ENCODE measurements at places on chromosomes 5 and 9.
A peak's percentile ranks its signal among the peaks of the same experiment; 100 is the strongest.

DNA sequence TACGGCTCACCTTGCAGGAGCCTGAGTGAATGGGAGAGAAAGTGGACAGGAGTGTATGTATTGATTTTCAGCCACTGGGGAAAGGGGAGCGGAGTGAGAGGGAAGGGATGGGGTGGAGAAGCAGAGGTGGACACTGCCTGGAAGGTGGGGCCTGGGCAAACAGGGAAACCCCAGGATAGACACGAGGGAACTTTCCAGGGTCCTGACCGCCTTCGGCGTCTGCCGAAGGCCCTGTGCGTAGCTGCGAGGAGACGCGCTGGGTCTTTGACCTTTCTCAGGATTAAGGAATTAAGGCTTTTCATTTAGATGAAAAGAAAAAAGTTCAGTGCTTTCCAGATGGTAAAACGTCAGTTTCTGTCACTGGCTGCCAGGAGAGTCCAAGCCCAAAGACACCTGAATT is 134.6 kb upstream of the RAPGEF1 start:
- no peak for DNase-seq

DNA sequence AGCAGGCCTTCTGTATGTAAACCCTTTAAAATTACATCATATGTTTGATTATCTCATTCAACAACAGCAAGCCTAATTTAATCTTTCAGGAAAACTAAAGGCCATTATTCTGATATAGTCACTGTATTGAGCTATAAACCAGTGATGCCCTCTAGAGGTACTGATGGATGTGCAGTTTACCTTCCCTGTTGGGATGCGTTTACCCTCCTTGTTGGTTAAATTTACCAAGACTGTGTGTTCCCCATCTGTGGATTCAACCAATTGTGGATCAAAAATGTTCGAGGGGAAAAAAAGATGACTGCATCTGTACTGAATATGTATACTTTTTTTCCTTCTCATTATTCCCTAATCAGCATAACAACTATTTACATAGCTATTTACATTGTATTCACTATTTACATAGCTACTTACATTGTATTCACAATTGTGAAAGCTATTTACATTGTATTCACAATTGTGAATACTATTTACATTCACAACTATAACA is 3.7 kb upstream of the BAAT start:
- DNase-seq, result peak; percentile 45

- DNase-seq, result no peak
Measured at GRCh38 chr5:27191786-27192510, 153.6 kb upstream of the CDH9 start.

- DNase-seq, result no peak
Measured at GRCh38 chr5:102701748-102702147, 53.4 kb upstream of the PAM start.

DNA sequence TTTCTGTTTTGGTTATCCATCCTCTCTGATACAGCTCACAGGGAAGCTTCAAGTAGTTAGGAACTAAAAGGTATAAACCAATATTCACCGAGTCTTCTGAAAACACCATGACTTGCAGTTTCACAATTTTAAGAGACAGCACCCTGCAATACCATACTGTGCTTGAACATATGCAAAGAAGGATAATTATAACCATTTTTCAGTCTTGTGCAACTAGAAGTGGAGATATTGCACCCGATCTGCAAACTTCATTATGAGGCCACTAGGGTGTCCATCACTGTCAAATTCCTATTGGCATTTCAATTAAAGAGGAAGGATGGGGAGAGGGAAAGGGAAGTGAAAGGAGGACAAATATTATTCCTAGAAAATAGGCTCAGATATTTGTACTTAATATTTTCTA is 32.4 kb upstream of the CEP120 start:
- DNase-seq, result no peak

DNA sequence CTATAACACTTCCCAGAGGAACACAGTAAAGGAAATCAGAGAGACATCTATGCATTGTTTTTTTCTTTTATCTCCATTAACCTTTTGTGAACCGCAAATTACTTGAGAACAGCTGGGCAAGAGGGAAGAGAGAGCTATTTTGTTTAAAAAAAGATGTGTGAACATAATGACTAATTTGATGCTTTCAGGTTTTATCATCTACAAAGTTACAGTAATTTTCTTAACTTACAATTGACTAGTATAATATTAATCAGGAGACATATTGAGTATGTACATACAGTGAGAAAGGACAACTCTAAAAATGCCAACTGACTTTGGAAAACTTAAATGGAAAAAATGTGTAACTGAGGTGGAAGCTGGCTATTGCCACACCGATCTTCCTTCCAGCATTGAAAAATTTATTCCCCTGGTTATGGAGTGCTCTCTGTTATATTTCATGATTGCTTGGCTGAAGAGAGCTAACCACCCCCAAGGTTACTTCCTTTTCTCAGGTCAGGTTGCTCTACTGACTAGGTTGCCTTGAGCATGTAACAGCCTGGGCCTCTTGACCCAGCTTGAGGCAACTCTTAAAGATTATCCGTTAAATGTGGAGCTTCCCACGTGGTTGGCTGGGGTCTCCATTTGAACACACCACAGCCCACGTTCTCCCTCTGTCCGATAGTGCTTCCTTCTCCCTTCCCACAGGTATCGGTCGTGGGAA is 62.6 kb upstream of the C6 start:
- DNase-seq, result no peak

DNA sequence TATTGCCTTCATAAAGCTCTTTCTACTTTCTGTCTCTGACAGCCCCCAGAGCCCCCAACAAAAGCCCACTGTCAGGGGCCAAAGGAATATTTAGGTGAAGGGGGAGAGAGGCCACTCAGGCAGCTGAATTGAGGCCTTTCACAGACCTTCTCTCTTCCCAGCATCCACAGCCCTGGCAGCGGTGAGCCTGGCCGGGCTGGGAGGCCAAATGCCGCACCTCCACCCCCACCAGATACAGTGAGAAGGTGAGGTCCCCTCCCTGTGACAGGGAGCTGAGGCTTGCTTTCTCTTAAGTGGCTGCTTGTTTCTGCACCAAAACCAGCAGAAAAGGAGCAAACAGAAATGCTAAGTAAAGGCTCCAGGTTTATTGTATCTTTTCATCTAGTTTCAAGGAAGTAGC is 168.1 kb downstream of the ROR2 start:
- DNase-seq, result no peak

GRCh38 chr5:52134013-52134650 is 653.6 kb upstream of the ITGA1 start:
- DNase-seq, result peak; percentile 17

DNA sequence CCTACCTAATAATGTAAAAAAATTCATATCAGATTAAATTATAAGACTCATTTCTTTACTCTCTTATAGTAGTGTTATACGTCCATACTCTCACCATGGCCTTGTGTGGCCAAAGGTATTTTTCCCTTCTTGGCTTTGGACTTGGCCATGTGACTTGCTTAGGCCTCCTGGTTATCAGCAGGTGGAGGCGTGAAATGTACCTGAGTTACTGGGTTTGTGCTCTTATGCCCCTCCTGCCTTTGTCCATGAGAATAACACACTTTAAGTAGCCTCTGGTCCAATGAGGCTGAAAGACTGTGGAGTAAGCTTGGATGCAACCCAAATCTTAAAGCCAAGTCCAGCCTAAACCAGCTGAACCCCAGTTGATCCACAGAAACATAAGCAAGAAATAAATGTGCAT is 68.7 kb downstream of the RETREG1 start:
- DNase-seq, result no peak

- DNase-seq, result peak; percentile 66
Measured at GRCh38 chr9:126915281-126915816, 767 bp downstream of the RALGPS1 start.

- peak; percentile 50 for DNase-seq
Measured at GRCh38 chr9:136886610-136887597, 588 bp downstream of the TRAF2 start.

- no peak for DNase-seq
Measured at GRCh38 chr5:62112689-62113228, 193.2 kb upstream of the KIF2A start.

- no peak for DNase-seq
Measured at GRCh38 chr9:16618524-16618923, 251.9 kb downstream of the BNC2 start.

DNA sequence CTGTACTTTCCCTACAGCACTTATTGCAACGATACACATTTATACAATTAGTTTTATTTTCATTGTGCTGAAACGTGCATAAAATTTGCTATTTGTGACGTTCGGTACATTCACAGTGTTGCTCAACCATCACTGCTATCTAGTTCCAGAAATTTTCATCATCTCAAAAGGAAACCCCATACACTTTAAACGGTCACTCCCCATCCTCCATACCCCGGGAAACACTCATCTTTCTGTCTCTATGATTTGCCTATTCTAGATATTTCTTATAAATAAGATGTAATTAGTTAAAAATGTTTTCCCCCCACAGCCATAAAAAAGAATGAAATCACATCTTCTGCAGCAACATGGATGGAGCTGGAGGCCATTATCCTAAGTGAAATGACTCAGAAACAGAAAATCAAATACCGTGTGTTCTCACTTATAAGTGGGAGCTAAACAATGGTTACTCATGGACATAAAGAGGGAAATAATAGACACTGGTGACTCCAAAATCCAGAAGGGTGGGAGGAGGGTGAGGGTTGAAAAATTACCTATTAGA is 40.2 kb upstream of the TEX48 start:
- DNase-seq, result no peak

GRCh38 chr9:104743376-104743985 is 4.0 kb upstream of the NIPSNAP3A start:
- DNase-seq, result peak; percentile 75

DNA sequence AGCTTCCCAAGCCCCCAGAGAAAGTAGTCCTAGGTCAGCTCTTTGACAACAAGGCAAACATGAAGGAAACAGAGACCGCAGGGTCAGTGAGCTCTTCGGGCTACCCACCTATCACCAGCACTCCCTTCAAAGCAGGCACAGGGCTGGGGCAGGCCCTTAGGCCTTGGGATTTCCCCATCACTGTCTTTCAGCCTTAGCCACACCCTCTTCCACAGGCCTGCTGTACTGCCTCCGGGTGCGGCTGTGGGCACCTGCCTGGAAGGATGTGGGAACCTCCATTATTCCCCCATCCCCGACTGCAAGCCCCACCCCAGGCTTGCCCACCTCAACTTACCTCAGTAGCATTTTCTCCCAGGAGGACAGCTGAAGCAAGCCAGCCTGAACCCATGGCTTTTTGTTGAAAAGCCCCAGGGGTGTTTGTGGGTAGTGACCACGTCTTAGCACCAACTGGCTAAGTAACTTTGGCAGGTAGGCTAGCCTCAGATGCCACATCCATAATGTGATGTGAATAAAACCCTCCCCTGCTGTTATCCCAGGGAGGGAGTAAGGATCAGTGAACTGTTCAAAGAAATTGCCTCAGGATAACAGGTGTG is 100.2 kb downstream of the PIK3R1 start:
- no peak for DNase-seq

GRCh38 chr5:115507681-115508080 is 36.9 kb downstream of the FEM1C start:
- no peak for DNase-seq

GRCh38 chr5:52995095-52995494 is 5.9 kb downstream of the ITGA2 start:
- no peak for DNase-seq

DNA sequence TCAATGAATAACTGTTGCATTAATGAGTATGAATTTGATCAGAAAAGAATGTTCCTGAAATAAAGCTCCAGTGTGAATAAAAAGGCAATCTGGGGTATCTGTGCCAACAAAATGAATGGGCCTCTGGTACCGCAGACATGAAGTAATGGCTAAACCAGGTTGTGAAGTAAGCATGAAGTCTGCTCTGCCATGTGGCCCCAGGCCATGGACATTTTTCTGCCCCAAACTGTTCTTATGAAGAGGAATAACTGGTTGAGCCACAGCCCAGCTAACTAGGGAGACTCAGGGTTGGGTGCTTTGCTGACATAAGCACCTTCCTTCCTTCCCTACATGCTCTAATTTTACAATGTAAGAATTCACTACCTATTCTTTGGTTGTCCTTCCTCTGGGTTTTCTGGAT is 147.4 kb upstream of the LRRTM2 start:
- no peak for DNase-seq

DNA sequence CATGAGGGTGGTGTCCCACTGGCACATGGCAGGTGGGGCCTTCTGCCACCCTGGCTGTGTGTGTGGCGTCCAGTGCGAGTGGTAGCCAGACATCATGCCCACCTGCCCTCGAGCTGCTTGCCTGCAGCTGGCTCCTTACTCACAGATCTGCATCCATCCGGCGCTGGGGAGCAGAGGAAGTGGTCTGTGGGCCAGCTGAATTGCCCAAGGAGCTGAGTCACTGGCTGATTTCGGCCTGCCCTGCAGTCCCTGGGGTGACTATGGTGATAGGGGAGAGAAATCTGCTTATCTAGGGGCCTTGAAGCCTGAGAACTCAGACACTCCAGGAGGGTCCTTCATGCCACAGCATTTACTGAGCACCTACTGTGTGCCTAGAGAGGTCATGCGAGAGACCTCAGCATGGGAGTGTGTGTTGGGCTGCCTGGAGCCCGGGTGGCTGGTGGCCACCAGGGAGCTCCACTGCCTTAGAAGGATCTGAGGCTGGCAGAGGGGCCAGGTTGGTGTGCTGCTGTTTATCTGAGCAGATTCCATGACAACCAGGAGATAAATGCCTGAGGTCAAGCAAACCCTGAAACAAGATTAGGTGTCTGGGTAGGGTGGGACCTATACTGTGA is 57.1 kb downstream of the SLC22A5 start:
- no peak for DNase-seq

GRCh38 chr9:129336130-129336528 is 158.1 kb upstream of the IER5L start:
- no peak for DNase-seq

GRCh38 chr9:75023846-75024245 is 4.2 kb downstream of the CARNMT1 start:
- no peak for DNase-seq

GRCh38 chr5:141532726-141533125 is 43.8 kb downstream of the PCDHGC5 start:
- no peak for DNase-seq

DNA sequence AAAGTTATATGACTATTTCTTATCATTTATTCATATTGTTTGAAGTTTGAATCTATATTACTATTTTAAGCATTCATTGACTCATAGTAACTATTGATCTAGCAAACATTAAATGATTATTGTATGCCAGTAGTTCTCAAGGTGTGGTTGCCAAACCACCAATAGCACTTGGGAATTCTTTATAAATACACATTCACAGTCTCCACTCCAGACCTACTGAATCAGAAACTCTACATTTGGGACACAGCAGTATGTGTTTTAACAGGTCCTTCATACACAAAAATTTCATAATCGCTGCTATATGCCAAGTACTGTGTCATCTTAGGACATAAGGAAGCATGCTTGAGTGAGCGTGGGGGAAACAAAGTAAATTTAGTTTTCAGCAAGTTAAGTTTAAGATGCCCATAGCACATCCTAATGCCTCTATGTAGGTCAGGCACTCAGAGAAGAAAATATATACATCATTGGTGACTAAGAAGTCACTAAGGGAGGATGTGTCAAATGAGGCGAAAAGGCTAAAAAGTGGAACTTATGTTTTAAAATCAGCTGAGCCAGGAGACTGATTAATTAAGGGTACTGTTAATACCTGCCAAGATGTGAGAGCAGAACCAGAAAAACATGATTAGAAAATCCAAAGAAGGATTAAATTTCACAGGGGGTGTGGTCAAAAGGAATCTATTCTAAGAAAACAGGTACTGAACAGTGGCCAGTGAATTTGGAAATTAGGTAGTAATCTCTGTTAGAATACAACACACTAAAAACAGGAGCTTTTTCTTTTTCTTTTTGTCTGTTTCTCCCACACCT is 340.8 kb downstream of the HCN1 start:
- no peak for DNase-seq

GRCh38 chr9:36748322-36748899 is 175.7 kb downstream of the MELK start:
- no peak for DNase-seq

GRCh38 chr5:139668064-139668880 is 20.1 kb downstream of the CXXC5 start:
- DNase-seq, result no peak

GRCh38 chr9:20997503-20998076 is 33.9 kb downstream of the HACD4 start:
- DNase-seq, result no peak
